ENCODE measurements at places on chromosomes 3 and 15.

DNA sequence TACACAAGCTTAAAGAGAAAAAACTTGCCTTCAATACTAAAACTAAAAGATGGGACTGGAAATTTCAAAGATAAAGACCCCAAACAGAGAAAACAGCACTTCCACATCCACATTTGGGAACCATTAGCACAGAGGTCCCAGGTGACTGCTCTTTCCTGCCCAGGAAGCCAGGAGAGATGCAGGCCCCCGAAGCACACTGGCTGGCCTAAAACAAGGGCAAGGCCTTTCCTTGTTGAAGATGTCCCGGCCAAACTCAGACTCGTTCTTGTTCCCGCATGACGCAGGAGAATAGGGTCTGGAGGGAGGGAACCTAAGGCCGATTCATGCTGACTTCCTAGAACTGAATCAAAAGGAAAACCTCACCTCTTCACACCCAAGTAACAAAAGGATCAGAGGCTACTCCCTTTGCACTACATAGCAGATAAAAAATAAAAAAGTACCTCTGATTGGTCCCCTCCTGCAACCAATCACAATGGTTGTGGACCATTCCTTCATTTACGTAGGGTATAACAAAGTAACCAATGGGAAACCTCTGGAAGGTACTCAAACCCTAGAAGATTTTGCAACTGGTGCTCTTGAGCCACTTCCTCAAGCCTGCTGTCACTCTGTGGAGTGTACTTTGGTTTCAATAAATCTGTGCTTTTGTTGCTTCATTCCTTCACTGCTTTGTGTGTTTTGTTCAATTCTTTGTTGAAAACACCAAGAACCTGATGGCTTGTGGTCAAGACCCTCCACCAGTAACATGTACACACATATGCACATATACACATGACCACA lies 48.7 kb downstream of the EFCAB12 start:
- DNase-seq, result no peak

- no peak for DNase-seq
Observed at GRCh38 chr3:40768046-40768445, 243.3 kb downstream of the ZNF621 start.

GRCh38 chr3:57091521-57092273 lies 31.2 kb downstream of the SPATA12 start:
- no peak for DNase-seq

GRCh38 chr3:20462226-20462625 lies 276.2 kb upstream of the SGO1 start:
- DNase-seq, result no peak

Measured in iPS DF 6.9 (cell line).